ENCODE measurements at places on chromosomes 3 and 15.

DNA sequence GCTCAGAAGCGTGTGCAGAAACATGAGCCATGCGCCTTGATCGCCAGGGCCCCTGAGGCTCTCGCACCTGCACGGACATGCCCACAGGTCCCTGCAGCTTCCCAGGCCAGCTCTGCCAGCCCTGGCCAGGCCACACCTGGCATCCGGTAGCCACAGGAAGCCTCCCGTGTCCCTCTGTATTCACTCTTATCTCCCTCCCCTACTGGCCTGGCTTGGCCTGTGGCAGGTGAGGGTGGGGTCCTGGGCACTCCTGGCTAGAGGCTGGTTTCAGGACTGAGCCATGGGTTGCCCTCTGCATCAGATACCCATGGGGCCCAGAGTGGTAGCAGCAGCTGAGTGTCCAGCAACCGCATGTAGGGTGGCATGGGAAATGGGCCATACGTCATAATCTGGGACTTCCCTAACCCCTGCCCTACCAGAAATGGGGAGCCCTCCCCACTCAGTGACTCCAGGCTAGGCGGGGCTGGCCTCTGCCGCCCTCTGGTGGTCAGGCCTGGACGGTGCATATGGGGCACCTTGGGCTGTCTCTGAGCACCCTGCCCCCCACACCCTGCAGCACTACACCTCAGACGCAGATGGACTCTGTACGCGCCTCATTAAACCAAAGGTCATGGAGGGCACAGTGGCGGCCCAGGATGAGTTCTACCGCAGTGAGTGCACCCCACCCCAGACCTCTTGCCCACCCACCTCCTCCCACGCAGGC lies 12.6 kb upstream of the LMAN1L start:
- peak; percentile 77 for DNase-seq

GRCh38 chr15:99696096-99696495 lies 37.1 kb downstream of the LYSMD4 start:
- no peak for DNase-seq

DNA sequence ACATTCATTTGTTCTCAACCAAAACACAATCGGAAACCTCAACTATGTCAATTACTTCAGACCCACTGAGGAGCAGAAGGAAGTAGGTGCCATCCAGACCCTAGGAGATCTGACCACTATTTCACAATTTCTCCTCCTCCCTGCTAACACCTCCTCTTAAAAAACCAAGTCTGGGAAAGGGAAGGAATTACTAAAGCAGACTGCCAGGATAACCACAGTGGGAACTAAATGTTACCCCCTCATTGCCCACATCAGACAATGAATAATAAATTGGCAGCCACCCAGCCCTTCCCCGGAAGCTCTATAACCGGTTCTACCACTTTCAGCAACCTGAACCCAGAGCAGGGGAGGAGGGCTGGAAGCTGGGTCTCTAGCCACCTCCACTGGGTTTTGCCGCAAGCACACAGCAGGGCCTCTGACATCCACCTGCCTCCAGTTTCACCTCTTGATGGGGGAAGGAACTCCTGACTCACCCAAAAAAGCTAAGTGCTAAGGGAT lies 17.6 kb downstream of the C15orf62 start:
- no peak for DNase-seq

DNA sequence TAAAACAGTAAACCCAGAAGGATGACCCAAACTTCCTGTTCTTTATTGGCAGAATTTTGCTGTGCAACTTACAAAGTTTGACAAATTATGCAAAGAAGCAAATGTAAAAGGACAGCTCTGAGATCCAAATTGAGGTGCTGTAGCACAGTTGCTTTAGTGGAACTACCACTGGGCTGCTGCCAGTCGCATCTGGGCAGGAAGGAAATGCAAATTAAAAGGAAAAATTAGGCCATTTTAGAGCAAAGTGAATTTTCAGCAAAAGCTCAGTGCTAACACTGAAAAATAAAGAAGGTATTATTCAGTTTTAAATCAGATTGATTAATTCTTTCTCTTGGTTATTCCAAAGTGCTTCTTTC lies 104.5 kb downstream of the ZMAT3 start:
- DNase-seq, result no peak

DNA sequence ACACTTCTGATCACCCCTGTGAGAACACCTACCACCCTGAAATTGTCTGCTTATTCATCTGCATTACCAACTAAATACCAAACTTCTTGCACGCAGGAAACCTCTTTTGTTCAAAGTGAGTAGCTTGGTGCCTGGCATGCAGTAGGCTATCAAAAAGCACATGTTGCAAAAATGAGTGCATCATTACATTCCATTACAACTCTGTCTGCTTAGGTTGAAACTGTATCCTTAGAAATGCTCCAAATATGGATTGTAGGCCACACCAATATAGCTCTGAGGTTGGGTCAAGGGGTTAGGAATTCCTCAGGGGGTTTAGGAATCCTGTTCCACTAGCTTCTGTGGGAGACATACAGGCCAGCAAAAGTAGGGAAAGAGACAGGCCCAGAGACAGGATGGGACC lies 107.2 kb downstream of the THRB start:
- DNase-seq, result no peak

DNA sequence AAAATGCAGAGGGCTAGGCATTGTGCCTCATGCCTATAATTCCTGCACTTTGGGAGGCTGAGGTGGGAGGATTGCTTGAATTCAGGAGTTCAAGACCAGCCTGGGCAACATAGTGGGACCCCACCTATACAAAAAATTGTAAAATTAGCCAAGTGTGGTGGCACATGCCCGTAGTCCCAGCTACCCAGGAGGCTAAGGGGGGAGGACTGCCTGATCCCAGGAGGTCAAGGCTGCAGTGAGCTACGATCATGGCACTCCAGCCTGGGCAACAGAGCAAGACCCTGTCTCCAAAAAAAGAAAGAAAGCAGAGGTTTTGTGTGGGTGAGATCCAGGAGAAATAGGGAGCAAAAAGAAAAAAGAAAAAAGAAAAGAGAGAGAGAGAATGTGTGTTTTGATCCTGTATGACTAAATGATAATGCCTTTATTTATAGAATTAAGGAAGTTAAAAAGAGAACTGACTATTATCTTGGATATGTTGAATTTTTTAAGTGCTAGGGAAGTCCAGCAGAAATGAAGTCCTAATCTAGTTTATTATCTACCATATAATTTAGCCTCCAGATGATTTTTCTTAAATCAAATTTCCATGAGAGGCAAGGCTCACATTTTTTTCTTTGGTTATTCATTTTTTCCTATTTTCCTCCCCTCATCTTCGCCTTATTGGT lies 4.8 kb downstream of the TTBK2 start:
- no peak for DNase-seq

DNA sequence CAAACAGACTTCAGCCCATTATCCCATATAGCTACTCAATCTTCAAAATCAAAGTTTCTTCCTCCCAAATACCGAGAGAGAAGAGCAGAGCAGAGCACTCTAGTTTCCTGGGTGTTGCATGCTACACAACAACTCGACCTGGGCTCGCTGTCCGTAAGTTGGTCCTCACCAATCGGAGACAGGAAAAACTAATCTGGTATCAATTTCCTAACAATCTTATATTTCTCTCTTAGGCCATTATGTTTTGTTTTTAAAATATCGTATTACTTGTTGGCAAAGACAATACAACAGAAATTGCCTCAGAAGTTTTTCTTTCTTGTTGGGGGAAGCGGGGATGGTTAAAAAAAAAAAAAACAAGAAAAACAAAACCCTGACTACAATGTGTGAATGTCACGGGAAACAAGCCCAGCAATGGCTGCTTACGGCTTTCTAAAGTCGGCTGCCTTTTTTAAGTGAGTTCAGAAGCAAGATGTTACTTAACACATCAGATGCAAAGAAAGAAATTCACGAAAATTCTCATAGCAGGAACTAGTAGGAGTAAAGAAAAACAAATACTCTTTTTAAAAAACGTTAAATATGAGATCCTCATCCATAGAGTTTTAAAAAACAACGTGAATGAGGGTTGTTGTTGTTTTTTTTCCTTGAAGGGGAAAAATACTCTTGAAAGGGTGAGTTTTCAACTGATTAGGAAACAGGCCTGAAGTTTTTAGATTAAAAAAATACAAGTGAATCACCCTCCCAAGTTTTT lies 1.9 kb downstream of the VGLL4 start:
- DNase-seq, result no peak

GRCh38 chr3:187743195-187744141 lies 1.8 kb downstream of the BCL6 start:
- DNase-seq, result no peak

- no peak for DNase-seq
These were observed 211.2 kb upstream of the BHLHE40 start for GRCh38 chr3:4768021-4768420.

- DNase-seq, result no peak
These were observed 84.9 kb downstream of the EPHB1 start for GRCh38 chr3:134879990-134880389.

- no peak for DNase-seq
These were observed 12.2 kb upstream of the ATP2B2 start for GRCh38 chr3:10517627-10518026.

Data from stimulated activated CD8-positive, alpha-beta memory T cell treated with anti-CD3 and anti-CD28 coated beads, Interleukin-15, amount 100 ng/mL, for 24 hours (primary cell).